CD4-positive, alpha-beta T cell treated with Interleukin-15 for 1 hour (primary cell): ENCODE measurements at places on chromosomes 5 and 9.

- no peak for DNase-seq
These were observed 116.9 kb downstream of the DENND1A start for GRCh38 chr9:123812984-123813383.

DNA sequence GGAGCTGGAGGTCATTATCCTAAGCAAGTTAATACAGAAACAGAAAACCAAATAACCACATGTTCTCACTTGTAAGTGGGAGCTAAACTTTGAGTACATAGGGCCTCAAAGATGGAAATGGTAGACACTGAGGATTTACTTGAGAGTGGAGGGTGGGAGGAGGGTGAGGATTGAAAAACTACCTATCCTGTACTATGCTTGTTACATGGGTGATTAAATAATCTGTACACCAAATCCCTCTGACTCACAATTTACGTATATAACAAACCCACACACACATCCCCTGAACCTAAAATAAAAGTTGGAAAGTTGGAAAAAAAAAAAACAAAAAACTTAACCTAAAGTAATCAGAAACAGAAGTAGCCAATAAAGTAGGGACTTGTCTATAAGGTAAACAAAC lies 48.8 kb upstream of the LARP1 start:
- no peak for DNase-seq

DNA sequence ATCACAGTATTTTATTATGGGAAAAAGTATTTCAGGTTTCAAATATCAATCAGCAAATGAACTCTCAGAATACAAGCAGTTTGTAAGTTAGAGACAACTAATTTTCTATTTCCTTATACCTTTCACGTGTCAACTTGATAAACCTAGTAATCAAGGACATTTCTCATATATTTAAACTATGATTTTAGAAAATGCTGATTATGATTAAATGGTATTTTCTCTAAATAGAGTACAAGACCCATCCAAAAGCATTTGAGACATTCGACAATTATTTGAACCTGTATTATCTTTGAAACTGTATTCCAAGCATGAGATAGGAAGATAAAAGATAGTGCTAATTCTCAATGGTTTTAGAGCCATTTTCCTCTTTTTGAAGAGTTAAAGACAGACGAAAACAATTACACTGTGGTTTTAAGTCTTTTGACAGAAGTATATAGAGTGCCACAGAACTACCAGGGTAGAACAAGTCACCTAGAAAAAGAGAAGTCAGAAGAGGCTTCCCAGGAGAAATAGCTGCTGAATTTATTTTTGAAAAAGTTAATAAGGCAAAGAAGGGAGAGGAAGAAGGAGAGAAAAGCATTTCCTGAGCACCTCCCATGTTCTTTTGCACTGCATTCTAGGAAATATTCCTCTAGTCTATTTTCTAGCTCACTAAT lies 5.6 kb downstream of the MEIKIN start:
- DNase-seq = no peak

DNA sequence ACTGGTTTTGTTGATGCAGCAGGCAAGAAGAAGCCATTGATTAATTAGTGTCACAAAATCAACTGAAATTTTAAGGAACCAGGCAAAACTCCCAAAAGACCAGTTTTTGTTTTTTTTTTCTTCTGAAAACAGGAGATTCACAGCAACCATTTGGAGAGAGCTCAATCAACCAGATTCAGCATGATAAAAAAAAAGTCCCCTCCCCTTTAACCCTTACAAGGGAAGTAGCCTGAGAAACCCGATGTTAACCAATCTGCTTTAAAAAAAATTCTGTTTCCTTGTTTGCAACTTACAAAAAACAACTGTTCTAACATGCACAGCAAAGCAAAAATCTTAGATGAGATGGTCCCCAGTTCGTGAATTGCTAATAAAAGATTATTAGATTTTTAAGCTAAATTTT lies 59.7 kb downstream of the HMHB1 start:
- no peak for DNase-seq

DNA sequence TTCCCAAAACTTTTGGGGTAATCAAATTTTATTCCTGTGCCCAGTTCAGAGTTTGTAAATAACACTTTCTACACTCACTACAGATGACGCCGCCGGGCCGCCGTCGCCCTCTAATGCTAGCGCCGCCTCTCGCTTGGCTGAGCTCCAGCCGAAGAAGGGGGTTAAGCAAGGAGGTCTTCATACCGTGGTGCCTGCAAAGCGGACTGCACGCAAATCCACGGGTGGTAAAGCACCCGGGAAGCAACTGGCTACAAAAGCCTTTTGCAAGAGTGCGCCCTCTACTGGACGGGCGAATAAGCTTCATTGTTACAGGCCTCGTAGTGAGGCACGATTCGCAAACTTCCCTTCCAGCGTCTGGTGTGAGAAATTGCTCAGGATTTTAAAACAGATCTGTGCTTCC lies 280.4 kb downstream of the MEF2C start:
- no peak for DNase-seq

- DNase-seq = no peak
These were observed 9.9 kb downstream of the C9orf85 start for GRCh38 chr9:71921190-71921814.

- no peak for DNase-seq
These were observed 33.2 kb downstream of the ANKRA2 start for GRCh38 chr5:73532195-73532594.

GRCh38 chr9:129078691-129079503 lies 2.0 kb upstream of the DOLPP1 start:
- DNase-seq = no peak

DNA sequence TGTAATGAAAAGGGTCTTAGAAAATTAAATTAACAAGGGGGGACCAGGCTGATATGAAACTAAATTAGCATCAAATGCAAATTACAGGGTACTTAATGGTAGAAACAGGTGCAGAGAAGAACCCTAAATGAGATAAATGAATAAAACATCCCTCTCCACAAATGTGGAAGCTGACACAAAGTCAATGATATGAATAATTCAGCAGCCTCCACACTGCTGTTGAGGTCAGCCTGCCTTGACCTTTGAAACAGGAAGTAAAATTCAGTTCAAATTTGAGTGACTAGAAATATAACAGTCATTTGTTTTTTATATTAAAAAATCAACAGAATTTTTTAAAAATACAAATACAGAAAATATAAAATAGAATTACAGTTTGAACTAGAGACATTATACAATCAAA lies 40.0 kb downstream of the EBF1 start:
- DNase-seq = no peak

GRCh38 chr5:30607301-30607894 lies 586.1 kb upstream of the CDH6 start:
- DNase-seq = no peak

DNA sequence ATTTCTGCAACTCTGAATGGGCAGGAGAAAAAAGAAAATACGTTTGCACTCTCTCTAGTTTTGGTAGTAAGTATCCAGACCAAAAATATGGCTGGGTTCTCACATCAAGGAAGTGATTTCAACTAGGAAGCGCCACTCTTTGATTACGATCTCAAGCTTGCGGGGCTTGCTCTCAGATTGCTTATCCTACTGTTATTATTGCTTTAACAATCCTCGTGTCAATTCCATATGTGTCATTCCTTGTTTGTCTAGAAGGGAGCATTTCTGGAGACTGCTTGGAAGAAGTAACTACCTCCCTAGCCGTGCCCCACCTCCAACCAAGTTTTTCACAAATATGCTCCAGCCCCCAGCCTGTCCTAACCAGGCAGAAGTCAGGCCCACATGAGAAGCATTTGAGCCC lies 3.5 kb downstream of the PRUNE2 start:
- DNase-seq = no peak
